ENCODE measurements at places on chromosomes 5 and 9. TPM values are rescaled to one million over a fixed set of nuclear protein-coding genes. Genes with fewer than 3 reads are reported as not detected.

DNA sequence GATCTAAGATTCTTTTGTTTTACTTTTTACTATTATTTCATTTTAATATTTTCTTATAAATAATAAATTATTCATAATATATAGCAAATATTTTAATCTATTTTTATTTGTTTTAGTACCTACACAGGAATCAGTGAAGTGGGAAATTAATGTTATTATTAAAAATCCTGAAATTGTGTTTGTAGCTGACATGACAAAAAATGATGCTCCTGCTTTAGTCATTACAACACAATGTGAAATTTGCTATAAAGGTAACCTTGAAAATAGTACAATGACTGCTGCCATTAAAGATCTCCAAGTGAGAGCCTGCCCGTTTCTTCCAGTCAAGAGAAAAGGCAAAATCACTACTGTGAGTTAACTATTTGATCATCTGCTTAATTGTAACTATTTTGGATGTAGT lies 138.7 kb downstream of the VPS13A start:
- DNase-seq, result no peak

DNA sequence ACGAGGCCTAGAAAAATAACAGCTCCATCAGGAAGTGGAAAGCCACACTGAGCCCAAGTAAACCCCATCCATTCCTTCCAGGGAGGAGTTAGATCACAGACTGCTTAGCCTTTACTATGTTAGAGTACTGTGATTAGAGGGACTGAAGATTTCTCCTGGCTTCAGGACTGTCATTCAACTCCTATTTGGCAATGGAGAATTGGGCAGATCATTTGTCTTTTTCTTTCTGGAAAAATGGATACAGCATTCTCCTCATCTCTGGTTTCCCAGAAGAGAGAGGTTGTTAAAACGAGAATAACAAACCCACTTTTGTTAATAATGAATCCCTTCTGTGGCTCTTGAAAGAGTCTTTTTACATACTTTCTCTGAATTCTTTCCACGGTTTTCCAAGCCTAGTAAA lies 150.4 kb downstream of the GABRB2 start:
- DNase-seq, result no peak

- DNase-seq, result no peak
Observed at GRCh38 chr5:14355391-14355790, 212.2 kb downstream of the TRIO start.

DNA sequence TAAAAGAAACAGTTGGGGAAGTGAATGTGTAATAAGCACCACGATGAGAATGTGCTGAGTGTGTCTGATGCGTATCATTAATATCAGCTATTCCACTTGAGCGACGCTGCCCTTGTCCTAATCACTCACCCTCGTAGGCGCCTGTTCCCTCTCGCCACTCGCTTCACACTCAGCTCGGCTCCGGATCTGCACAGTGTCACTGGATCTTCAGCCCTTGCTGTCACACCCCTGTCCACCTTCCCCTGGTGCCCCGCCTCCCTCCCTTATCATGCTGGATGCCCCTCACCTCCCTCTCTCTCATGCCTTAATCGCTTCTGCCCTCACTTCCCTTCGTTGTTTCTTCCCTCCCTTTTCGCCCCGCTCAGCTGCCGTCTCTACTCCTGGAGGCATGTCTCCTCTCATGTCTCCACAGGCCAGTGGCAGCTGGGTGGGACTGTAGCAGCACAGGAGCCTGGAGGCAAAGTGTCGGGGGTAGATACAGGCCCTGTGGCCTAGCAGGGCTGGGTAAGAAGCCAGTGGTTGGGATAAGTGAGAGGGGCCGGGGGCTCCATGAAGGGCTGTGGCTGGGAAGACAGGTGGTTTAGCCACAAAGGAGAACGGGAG lies 43.5 kb downstream of the ANKDD1B start:
- DNase-seq, result no peak

GRCh38 chr9:131095666-131096268 lies 564 bp upstream of the AIF1L start:
- DNase-seq, result no peak

DNA sequence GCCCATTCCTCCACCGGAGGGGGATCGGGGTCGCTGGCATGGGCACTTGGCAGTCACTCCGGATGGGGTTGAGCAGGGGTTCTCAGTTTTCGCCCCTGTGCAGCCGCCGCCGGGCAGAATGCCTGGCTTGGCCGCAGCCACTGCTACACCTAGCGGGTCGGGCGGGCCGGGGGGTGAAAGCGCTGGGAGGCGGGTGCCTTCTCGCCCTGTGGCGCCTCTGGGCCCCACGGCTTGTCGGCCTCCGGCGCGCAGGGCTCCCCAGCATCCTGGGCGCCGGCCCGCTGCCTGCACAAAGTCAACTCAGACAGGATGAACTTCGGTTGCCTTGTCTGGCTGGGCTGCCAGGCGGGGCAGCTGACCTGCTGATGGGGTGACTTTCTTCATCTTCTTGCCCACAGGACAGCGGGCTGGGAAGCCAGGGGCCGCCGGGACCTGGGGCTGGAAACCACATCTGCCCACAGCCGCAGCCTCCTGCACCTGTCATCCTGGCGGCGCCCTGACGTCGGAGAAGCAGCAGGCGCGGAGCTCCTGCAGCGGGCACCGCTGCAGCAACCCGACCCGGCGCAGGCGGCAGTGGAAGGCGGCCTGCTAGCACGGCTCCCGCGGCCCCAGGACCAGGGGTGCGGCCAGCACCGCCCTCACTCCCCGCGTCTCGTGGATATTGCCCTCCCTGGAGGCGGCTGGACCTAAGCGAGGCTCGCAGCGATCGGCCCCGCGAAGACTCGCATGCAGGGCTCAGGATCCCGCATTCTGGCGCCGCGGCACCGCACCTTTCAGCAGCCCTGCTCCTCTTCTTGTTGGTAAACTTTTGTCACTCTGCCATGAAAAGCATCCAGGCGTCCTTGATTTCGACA lies 1.3 kb upstream of the ANKRD18A start:
- DNase-seq, result peak; percentile 13

DNA sequence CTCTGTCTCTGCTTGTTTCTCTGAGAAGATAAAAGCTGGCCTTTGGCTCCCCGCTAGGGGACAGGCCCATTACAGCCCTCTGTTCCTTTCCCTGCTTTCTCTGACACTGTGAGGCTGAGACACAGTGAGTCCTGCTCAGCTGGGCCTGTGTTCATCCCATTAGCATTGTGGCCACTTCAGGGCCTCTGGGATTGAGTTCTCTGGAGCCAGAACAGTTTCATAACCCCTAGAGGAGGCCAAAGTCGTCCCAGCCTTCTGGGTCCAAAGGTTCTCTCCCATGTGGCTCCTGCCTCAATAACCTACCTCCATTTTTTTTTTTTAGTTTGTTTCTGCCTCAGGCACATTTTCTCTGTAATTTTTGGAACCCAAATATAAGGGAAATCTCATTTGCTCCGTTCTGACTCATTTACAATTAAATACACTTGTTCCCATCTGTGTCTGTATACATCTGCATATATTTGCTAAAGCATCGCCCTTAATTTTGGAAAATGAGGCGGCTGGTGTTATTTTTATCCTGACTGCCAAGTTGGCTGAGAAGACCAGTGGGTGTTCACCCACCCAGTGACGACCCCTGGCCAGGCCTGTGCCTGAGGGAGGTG lies 27.3 kb upstream of the CTNNA1 start:
- DNase-seq, result no peak

DNA sequence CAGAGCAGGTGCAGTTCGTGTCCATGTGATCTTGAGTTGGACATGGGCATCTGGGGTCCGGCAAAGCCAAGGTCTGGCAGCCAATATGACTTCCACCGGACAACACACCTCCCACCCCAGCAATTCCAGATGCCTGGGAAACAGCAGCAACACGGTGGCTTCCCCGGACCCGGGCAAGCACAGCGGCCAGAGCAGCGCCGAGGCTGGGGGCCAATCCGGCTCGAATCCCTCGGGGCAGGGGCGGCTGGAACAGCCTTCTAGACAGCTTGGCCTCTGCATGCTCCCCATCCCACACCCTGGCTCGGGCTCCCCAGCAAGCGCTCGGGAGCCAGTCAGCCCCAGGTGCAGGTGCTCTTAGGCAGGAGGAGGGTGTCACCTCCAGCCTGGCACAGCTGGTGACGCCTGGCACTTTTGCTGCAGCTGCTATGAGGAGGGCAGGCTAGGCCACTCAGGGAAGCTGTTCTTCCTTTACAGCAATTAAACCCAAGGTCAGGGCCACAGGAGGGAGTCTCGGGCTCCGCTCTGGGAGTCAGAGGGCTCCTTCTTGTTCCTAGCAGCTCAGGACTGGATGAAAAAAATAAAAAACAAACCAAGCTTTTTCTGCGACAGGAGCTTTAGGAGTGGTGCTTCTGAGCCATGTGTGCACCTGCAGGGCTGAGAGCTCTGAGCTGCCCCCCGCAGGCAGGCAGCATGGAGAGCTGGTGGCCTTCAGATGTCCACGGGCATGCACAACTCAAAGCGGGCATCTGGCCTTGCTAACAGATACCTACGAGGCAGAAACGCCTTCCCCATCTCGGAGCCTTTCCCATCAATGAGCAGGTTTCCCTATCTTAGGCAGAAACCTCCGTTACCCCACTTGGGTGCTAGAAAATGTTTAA lies 28.2 kb downstream of the DBH start:
- no peak for DNase-seq

DNA sequence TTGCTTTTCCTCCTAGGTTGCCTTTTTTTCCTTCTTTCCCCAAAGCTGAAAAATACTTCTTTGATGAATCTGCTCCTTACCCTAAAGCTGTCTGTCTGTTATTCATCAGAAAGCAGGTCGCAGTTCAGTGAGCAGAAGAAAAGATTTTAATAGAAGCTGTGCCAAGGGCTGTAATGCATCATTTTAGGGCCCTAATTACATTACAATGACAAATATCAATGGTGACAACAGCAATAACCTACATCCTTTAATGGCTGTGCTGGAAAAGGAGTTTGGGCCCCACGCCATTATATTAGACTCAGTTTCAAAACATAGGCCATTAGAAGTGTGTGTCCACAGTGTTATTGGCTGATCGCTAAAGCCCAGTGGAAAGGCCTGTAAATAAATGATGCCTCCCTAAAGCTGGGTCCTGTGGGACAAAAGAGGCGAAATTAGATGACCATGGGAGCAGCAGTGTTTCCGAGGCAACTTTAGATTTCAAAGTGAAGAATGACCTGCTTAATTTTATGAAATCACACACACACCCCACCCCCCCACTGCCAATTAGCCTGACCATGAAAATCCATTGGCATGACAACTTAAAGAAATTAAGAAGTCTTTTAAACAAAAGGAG lies 38.4 kb downstream of the TLE4 start:
- peak; percentile 33 for DNase-seq

DNA sequence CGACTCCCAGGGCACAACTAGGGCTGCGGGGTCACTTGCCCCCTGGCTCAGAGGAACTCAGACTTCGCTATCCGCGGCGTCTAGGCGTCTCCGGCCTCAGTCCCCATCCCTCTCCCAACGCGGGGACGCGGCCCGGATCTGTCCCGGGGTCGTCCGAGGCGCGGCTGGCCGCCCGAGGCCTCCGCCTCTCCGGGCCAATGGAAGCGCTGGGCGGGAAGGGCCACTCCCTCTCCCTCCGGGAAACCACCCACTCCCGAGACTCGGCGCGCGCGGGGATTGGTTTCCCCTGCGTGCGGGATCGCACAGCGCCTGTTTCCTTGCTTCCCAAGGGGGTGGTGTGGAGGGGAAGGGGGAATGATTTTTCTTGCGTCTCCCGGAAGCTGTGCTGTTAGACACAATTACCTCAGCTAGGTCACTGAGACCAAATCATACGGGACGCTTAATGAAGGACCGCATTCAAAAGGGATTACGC lies 38.3 kb downstream of the NR2F1 start:
- DNase-seq, result peak; percentile 80

DNA sequence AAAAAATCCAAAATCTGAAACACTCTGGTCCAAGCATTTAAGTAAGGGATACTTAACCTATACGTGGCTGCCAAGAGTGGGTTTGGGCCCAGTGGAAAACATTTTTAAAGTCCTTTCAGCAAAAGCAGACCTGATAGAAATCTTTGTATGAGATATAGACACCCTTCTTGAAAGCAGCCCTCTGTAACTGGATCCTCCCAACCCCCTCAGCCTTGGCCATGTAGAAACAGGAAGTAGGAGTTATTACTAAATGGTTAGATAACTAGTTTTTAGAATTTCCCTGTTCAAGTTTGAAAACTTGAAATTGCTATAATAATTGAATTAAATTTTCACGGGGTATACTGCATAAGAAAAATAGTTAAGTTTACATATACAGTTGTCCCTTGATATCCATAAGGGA lies 111.3 kb upstream of the PCA3 start:
- no peak for DNase-seq

GRCh38 chr9:124003636-124004349 lies 7.8 kb upstream of the LHX2 start:
- DNase-seq, result no peak

GRCh38 chr9:99023231-99023630 lies 79.5 kb downstream of the COL15A1 start:
- no peak for DNase-seq

GRCh38 chr9:88684845-88685244 lies 149.9 kb downstream of the NXNL2 start:
- DNase-seq, result no peak

- no peak for DNase-seq
Observed at GRCh38 chr9:88230612-88231011, 92.3 kb upstream of the SPATA31C2 start.

DNA sequence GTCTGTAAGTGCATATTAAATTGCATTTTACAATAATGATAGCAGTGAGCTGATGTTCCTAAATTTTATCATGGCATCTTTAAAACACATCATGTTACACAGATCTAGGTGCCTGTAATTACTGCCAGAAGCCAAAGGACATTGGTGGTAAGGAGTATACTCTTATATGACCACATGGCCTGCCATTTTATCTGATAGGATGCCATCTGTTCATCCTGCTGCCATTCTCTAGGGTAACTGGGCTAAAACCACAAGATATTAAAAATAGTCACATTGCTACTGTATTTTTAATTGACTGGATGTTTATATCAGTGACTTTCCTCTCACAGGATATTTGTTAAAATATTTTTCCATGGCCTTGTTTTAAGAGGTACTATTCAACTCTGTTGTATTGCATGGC lies 53.1 kb downstream of the HCN1 start:
- no peak for DNase-seq

DNA sequence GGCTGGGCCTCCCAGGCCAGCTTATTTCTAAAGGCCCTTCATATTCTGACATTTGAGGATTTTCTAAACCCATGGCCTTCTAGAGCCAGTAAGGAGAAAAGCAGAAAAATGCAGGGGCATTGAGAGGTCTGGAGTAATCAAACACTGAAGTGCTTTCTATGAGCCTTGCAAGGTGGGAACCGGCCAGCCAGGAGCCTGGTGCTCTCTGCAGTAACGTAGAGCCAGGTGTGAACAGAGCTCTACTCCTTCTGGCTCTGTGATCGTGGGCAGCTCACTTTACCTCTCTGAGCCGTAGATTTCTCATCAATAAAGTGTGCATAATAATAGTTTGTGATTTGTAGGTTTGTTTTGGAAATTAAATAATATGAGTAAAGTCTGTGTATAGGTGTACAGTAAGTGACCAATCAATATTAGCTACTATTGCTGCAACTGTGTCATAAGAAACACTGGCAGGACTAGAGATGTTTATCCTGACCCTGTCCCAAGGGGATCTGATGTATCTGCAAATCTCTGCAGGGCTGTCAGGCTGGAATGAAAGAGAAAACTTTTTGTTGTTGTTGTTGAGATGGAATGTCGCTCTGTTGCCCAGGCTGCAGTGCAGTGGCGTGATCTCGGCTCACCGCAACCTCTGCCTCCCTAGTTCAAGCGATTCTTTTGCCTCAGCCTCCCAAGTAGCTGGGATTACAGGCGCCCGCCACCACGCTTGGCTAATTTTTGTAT lies 2.7 kb downstream of the SYNPO start:
- no peak for DNase-seq

GRCh38 chr5:157290981-157291711 lies 25.2 kb downstream of the CYFIP2 start:
- peak; percentile 61 for DNase-seq

SAXO1 gene
- 0.20 TPM for polyA plus RNA-seq

CAVIN4 gene
- 5.5 TPM for polyA plus RNA-seq

CCDC69 gene
- 5.3 TPM for polyA plus RNA-seq

ARHGEF37 gene
- polyA plus RNA-seq, result 5.3 TPM

SPINK5 gene
- 0.67 TPM for polyA plus RNA-seq

GPR150 gene
- polyA plus RNA-seq, result 0.07 TPM

RNF183 gene
- polyA plus RNA-seq, result 5.1 TPM

All from left kidney (tissue), 8 donors.